Hepatic stellate cell (primary cell): ENCODE measurements at places on chromosomes 12 and 14.

DNA sequence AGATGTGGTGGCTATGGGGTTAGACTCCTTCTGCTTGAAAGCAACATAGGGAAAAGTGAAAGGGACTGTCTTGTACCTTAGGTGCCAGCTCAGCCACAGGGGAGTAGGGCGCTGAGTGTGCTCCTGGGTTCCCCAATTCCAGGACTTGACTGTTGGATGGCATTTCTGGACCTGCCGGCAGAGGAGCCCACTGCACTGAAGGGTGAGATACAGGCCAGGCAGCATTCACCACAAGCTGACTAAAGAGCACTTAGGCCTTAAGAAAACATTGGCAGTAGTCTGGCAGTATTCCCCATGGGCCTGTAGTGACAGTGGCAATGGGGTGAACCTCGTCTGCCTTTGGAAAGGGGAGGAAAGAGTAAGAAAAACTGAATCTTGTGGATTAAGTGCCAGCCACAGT is 67.1 kb upstream of the TMTC2 start:
- no peak for DNase-seq

DNA sequence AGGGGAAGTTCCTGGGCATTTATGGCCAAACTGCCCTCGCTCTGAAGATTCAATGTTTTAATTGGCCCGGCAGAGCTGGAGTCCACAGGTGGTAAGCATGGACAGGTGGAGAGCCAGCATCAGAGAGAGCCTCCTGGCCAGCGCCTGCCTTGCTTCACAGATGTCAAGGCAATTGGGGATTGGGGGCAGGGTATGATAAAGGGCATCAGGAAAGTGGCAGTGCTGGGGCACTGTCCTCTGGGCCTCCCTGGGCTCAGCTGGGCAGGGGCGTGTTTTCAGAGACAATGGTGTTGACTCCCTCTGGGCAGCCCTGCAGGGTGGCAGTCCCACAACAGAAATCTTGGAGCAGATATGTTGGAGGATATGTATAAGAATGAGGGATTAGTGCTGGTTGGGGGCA is 237.3 kb downstream of the CACNA1C start:
- DNase-seq: no peak

GRCh38 chr12:127660961-127661360 is 606.0 kb upstream of the TMEM132C start:
- DNase-seq: no peak

GRCh38 chr12:87274594-87275245 is 754.5 kb downstream of the C12orf50 start:
- no peak for DNase-seq

GRCh38 chr14:81263777-81264410 is 43.1 kb upstream of the GTF2A1 start:
- no peak for DNase-seq

DNA sequence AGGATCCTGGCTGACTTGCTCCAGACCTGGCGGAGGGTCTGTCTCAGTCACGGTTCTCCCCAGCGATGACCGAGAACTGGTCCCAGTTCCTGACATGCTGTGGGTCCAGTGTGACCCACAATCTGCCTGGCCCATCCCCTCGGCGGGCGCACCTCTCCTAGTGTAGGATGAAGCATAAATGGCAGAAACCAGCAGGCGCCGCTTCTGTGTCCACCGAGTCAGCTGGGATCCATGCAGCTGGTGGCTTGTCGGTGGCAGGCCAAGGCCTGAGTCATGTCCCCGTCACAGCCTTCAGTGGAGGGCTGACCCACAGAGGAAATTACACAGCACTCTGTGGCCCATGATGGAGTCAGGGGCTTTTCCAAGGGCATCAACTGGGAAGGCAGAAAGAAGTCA is 38.5 kb downstream of the NFKBIA start:
- DNase-seq: peak; percentile 77

DNA sequence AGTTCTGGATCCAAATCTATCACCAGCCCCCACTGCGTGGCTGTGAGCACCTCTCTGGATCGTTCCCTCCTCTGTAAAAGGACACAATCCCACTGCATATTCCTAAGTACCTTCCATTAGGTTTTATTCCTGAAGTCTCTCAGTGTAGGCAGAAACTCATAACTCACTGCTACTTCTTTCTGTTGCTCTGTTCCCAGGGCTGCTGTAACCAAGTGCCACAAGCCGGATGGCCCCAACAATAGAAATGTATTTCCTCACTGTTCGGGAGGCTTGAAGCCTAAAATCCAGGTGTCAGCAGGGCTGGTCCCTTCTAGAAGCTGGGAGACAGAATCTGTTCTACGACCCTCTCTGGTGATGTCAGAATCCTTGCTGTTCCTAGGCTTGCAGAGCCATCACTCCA is 24.9 kb downstream of the FOXN3 start:
- no peak for DNase-seq

- DNase-seq: no peak
Measured at GRCh38 chr12:54622463-54623183, 12.1 kb downstream of the LACRT start.

GRCh38 chr14:102317564-102318248 is 1.8 kb upstream of the ZNF839 start:
- no peak for DNase-seq
